Stimulated activated CD4-positive, alpha-beta T cell treated with anti-CD3 and anti-CD28 coated beads, Interleukin-2, amount 100 ng/mL, for 4 hours (primary cell): ENCODE measurements at places on chromosomes 3 and 15.
A peak's percentile ranks its signal among the peaks of the same experiment; 100 is the strongest.

DNA sequence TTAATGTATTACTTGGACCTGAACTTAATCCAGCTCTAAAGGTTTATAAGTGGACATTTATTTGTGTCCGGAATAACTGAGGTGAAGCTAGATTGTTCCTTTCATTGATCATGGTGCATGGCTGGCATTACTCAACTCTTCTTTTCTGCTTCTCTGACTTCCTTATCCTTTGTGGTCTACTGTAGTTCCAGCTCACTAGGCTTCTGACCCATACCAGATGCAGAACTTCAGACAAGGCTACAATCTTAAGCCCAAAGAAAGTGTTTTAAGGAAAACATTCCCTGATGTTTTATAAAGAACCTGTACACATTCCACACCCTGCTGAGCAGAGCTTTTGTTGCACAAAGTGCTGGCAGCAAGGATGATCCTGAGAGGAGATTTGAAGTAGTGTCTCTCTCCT is 250.8 kb upstream of the TGFBR2 start:
- DNase-seq, result no peak

DNA sequence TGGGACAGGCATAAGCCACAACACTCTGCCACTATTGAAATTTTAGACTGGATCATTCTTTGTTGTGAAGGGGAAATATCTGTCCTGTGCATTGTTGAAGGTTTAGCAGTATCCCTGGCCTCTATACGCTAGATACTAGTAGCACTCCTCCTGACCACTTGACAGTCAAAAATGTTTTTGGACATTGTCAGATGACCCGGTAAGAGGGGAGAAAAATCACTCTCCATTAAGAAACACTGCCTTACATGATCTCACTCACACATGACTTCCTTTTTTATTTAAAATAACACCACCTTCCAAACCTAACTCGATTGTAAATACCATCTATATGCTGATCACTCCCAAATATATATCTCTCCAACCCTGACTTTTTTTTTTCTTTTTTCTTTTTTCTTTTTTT is 15.3 kb upstream of the HLTF start:
- DNase-seq, result no peak

DNA sequence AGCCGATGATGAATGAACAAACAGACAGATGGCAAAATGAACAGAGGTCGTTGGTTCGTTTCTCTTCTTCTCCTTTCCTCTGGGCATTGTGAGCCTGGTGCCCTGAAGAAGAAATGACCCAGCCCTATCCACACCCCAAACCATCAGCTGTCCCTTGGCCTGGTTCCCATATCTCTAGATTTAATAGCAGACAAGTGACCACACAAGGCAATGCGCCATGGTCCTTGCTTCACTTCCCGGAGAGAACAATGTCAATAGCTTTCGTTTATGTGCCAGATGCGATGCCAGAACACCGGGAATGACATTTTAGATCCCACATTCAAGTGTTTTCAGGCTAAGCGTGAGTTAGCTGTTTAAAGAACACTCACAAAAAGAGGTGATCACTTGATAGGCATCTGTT is 17.7 kb downstream of the POC1A start:
- no peak for DNase-seq

DNA sequence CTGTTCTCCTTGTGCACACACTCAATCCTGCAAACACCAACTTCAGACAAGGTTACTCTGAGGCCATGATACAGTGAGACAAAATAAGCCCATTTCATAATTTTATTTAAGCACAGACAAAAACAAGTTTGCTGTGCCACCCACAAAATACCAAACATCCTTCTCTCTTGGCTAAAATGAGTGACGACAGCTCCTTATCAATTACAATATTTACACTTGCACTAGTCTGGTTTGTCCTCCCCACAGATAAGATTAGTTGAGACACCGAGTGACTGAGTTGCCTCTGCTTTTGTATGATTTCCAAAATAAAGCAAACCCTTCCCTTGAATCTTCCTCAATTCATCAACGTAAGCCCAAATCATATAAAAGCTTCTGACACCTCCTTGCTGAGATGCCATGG is 233.5 kb upstream of the ATP10A start:
- no peak for DNase-seq

DNA sequence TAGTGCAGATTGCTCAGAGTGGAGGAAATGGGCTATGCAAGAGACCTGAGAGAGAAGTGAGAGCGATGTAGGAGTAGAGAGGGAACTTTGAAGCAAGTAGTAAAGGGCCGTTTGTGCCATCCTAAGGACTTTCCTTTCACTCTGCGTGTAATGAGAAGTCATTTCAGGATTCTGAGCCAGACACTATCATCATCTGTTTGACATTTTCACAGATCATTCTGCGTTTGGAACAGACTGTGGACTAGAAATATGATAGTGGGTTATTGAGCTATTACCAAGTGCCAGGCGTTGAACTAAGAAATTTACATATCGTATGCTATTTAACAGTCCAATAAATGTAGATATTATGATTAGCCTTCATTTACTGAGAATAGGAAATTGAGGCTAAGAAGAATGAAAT is 150.0 kb upstream of the ROBO2 start:
- no peak for DNase-seq

DNA sequence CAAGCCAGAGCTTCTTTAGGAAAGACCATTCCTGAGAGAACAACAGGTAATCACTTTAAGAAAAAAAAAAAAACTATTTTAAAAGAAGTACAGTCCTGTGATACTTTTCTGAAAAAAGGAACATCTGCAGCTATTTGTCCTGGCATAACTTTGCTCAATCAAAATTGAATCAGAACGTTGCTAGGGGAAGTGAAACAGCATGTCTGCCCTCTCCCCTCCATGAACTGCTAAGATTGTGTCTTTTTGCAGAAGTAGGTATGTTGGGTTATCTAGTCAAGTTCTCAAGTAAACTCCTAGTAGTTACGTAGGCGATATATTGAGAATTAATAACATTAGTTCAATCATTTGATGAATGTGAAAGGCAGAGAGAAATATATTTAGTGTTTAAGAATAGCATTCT is 1013.3 kb downstream of the TUSC7 start:
- no peak for DNase-seq

DNA sequence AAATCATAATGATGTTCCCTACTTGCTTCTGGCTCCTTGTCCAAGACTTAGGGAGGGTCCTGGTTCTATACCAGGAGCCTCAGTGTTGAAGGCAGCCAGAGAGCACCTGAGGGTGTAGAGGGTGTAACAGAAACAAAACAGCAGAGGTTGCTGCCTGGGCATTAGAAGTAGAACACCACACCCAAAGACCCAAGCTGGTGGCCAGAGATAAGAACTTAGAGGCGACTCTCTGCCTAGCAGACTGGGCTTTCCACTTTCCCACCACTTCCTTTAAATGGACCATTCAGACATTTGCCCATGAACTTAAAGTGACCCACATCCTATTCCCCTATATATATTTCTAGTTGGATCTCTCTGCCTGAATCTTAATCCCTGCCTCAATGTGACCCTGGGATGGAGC is 189.8 kb downstream of the KLF13 start:
- no peak for DNase-seq

- DNase-seq, result no peak
These were observed 22.0 kb downstream of the STARD5 start for GRCh38 chr15:81301815-81302399.

- no peak for DNase-seq
These were observed 8.8 kb upstream of the NPHP3 start for GRCh38 chr3:132730891-132731580.

- DNase-seq, result no peak
These were observed 2.5 kb upstream of the GJD2 start for GRCh38 chr15:34757262-34757661.

- DNase-seq, result no peak
These were observed 60.4 kb downstream of the PLAAT1 start for GRCh38 chr3:193301433-193301832.

- DNase-seq, result no peak
These were observed 31.7 kb downstream of the LSM3 start for GRCh38 chr3:14210290-14210688.

GRCh38 chr3:108838436-108838835 is 15.8 kb downstream of the TRAT1 start:
- DNase-seq, result peak; percentile 38

DNA sequence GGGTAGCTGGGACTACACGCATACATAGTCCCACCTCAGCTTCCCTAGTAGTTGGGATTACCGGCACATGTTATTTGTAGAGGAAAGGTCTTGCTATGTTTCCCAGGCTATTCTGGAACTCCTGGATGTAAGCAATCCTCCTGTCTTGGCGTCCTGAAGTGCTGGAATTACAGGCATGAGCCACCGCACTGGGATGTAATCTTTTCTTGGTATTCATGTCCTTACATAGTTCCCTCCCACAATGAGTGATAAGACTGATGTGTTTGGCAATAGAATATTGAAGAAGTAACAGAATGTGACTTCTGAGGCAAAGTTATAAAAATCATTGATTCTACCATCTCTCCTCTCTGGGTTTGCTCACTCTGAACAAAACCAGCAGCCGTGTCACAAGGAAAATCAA is 22.7 kb upstream of the ALCAM start:
- no peak for DNase-seq

GRCh38 chr15:72222393-72222792 is 8.6 kb downstream of the PKM start:
- no peak for DNase-seq

DNA sequence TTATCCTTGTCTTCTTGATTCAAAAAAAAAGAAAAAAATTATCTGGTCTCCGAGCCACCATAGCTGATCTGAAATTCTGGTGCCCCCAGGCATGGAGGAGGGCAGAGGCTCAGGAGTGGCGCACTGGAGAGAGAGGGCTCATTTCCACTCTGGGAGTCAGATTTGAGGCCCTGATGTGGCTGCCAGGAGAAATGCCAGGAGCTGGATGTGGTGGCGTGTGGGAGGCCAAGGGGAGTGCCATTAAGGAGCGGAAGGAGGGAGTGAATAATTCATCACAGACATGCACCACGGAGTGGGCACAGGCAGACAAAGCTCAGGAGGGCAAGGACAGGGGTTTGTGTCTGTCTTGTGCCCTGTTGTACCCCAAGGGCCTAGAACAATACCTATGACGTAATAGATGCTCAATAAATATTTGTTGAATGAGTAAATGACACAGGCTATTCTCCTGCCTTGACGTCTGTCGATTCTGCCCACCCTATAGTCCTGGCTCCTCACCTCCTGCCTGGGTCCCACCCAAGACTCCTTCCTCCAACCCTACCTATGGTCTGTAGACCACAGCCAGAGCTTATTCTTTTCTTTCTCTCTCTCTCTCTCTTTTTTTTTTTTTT is 12.0 kb upstream of the GRIP2 start:
- DNase-seq, result no peak

GRCh38 chr3:149470381-149470780 is 4.1 kb upstream of the TM4SF4 start:
- no peak for DNase-seq

GRCh38 chr15:92714077-92714476 is 58.5 kb upstream of the FAM174B start:
- DNase-seq, result no peak

DNA sequence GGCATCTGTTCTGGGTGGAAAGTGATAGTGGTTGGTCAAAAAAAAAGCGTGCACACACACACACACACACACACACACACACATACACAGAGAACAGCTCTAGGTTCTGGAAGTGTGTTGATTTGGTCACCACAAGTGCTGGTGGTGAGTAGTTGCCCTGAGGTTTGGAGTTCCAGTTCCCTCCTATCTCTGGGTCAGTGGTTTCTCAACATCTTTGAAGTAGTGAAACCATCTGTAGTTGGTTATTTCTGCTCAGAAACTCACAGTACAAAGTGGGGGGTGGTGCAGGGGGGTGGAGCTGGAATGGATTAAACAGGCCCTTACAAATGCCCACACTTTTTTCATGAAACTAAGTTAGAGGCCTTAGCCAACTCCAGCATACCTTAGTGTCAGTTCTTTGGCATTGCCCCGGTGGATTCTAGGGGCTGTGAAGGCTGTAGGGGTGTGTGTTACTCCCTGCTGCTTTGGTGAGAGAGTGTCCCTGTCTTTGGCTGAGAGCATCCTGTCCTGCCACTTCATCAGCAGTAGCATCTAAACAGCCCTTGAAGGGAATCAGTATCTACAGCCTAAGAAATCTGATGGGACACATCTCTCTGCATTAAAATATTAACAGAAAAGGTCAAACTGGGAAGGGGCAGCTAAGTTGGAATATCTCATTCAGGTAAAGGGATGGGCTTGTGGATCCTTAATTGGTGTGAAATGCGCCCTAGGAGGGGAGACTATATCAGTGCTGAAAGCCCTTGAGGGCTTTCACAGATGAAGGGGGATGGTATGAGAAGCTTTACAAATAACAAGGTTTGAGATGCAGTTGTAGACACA is 20.6 kb downstream of the SMAD3 start:
- no peak for DNase-seq

- no peak for DNase-seq
These were observed 41.5 kb upstream of the CDV3 start for GRCh38 chr3:133531981-133532380.

DNA sequence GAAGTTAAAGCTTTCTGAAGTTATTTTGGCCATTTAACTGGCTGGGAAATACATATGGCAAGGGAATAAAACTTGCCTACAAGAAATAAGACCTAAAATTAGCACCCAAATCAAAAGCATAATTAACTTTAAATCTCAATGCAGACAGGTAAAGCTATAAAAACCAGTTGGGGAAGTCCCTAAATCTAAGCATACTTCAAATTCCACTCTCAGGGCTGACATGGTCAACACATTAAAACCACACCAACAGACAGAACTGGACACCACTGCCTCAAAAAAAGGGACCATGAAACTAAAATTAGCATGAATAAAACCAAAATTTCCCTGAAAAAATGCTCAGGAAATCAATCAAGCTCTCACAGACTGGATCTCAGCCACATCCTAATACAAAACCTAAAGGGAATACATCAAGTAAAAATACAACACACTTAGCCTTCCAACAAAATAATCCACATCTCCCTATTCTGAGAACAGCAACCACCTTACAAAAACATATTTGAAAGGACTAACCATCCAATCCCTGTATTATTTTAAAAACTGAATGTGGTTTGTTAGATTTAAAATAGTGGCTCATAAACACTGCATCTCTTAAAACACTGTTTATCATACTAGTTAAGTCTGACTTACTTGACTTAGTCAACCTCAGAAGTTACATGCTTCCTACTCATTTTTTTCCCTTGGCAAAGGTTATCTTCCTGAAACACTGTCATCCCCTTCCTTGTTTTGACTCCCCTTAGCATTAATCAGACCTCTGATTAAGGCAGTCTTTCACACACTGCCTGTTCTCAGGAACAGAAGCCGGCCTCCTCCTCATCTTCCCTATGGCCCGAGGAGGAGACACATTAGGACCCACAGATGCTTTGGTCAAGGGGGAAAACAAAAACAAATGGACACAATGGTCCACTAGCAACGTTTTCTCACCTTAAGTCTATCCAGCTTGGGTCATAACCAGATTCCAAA is 8.3 kb downstream of the TRA2B start:
- DNase-seq, result no peak
